Amniotic stem cell (primary cell): ENCODE measurements at places on chromosomes 4 and X.
A peak's percentile ranks its signal among the peaks of the same experiment; 100 is the strongest.

DNA sequence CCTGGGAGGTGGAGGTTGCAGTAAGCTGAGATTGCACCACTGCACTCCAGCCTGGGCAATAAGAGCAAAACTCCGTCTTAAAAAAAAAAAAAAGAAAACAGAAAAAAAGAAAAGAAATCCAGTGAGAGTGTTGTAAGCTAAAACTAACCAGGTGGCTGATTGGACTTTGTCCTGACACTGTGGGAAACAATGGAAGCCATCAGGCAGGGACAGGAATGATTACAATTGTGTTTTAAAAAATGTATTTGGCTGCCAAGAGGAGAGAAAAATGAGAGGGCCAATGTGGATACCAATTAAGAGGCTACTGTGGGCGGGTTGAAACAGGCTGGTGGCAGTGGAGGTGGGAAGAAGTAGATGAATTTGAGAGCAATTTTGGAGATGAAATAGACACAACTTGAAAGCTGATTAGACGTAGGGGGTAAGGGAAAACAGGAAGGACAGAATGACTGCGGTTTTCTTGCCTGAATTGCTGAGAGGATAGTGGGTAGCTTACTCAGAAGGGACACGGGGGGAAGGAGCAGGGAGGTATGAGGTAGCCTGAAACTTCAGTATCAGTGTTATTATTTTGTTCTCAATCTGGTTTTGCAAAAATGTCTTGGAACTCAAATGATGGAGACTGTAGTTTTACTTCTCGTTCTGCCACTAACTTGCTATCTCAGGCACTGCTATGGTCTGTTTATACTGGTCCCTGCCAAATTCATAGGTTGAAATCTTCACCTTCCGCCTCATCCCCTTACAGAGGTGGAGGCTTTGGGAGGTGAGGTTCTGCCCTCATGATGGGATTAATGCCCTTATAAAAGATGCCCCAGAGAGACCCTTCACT, 45.6 kb upstream of the CHRNA9 start:
- no peak for DNase-seq

DNA sequence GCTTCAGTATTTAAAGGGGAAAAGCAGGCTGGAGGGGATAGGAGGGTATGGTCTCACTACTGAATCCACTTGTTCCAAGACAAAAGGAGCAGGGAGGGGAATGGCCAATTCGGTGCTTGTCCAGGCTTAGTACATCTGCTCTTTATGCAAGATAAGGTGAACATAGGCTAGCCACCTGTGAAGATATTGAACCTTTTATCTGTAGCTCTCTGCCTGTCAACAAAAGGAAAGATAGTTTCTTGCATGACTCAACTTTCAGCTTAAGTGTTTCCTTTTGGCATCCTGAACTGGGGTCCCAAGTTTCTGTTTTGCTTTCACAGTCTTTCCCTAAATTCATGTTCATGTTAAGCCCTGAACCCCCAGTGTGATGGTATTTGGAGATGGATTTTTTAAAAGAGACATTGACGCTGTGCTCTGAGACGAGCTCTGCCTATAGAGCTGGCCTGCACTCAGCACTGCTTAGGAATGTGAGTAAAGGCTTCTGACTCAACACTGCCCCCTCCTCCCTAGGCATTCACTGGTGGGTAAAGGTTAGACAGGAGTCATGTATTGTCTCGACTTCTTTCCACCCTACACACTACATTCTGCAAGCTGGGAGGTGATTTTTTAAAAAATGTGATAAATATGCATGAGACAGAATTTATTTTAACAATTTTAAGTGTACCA, 28.2 kb downstream of the FAM149A start:
- DNase-seq = peak; percentile 3

DNA sequence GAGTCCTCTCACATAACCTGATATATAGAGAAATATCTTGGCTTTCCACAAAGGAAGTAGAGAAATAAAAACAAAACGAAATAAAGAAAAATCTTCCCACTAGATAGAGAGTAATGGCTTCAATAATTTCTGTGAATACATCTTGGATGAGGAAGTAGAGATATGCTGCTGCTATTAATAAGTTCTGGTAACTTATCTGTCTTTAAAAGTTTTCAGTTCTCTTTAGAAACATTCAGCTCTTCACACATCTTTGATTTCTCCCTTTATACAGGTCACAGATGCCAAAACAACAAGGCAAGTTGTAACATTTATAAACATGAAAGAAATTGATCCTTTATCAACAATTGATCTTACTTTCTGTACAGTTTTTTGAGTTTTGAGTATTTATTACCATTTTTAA, 615.8 kb downstream of the TRAM1L1 start:
- no peak for DNase-seq

GRCh38 chr4:78059524-78059889, 2.4 kb downstream of the FRAS1 start:
- DNase-seq = peak; percentile 47

GRCh38 chrX:118566359-118566758, 70.7 kb downstream of the DOCK11 start:
- DNase-seq = no peak

- DNase-seq = no peak
Observed at GRCh38 chr4:40264995-40265909, 68.4 kb downstream of the RHOH start.

DNA sequence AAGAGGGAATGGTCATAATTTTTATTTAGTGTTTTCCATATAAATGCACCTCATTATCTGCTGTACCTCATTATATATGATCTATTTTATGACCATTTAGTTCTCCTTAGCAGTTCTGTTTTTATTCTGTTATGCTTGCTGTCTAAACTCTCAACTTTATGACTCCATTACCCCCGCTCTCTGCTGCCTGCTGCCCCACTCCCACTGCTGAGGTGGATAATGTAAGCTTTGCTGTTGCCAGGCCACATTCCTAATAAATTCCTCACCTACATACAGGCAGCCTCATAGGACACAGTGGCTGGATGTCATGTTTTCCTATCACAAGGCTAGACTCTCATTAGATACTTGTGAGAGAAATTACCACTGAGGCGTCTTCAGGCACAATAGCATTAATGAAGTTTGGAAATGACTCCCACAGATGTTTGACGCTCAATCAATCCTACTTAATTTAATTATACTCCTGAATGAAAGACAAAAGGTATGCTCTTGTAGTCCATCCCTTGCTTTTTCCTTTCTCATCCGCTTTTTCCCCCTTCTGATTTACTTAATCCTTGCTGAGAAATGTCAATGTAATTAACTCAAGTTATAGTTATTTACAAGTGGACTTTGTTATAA, 497.5 kb upstream of the IGFBP7 start:
- DNase-seq = no peak

GRCh38 chr4:82373486-82373815, 340 bp downstream of the HNRNPD start:
- no peak for DNase-seq

DNA sequence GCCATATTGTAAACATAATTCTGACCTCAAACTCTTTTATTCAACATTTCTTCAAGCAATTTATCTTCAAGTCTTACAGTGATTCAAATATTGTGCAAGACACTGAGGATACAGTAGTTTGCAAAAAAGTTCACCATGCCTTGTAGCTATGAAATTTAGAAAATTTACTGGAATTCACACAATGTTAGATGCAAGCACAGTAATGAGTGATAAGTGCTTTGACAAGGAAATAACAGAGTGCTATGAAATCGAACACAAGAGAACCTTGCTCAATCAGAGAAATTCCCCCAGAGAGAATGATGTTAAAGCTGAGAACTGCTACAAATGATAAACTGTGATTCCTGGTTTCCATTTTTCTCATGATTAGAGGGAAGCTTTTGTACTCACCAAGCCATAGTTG, 952.9 kb downstream of the FAT4 start:
- no peak for DNase-seq

GRCh38 chr4:101956068-101956825, 165.7 kb downstream of the BANK1 start:
- DNase-seq = no peak

GRCh38 chr4:94558392-94558904, 106.7 kb downstream of the PDLIM5 start:
- no peak for DNase-seq

GRCh38 chrX:119427024-119427794, 28.1 kb downstream of the SLC25A43 start:
- DNase-seq = no peak

- DNase-seq = no peak
Observed at GRCh38 chr4:160493206-160493605, 1390.3 kb downstream of the RAPGEF2 start.

- peak; percentile 27 for DNase-seq
Observed at GRCh38 chr4:170672381-170672965, 582.7 kb upstream of the AADAT start.

GRCh38 chrX:6813836-6814370, 279.0 kb upstream of the VCX3A start:
- no peak for DNase-seq

GRCh38 chr4:57044996-57045395, 65.2 kb downstream of the IGFBP7 start:
- DNase-seq = no peak

- DNase-seq = no peak
Observed at GRCh38 chr4:156858071-156858470, 113.5 kb downstream of the PDGFC start.

DNA sequence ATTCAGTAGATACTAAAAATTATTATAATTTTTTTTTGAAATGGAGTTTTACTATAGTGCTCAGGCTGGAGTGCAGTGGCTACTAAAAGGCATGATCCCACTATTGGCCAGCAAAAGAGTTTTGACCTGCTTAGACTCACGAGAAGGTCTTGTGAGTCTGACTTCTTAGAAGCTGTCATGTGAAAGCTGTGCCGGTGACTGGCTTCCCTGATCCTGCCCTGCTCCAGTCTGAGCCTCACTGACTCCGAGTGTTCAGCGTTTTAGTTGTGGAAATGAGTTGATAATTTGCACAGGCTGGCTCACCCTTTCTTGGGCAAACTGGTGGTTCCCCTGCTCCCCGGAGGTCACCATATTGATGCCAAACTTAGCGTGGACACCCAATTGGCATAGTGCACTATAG, 16.4 kb upstream of the CXCL8 start:
- DNase-seq = no peak

DNA sequence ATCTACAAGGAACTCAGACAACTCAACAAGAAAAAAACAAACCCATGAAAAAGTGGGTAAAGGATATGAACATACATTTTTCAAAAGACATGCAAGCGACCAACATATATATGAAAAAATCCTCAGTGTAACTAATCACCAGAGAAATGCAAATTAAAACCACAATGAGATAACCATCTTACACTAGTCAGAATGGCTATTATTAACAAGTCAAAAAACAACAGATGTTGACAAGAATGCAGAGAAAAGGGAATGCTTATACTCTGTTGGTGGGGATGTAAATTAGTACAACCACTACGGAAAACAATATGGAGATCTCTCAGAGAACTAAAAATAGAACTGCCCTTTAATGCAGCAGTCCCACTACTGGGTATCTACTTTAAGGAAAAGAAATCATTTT, 12.1 kb downstream of the NIPAL1 start:
- DNase-seq = no peak

GRCh38 chr4:174808836-174809235, 20.2 kb downstream of the GLRA3 start:
- DNase-seq = no peak

DNA sequence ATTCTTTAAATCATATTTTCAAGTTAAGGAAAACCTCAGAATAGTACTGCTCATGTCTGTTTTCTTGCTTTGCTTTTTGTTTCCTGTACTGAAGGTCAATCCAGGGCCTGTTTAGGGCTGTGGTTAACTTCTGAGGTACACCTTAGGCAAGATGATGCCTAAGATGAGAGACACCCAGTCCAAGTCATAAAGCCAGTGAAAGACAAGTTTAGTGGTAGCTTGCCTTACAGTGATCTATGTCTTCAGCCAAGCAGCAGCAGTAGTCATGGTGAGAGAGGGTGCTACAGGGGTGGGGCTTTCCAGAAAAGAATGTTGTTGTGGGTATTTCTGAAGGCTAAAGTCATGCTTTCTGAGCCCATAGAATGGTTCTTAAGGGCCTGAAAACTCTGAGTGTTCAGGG, 173.7 kb downstream of the VSIG4 start:
- DNase-seq = no peak

DNA sequence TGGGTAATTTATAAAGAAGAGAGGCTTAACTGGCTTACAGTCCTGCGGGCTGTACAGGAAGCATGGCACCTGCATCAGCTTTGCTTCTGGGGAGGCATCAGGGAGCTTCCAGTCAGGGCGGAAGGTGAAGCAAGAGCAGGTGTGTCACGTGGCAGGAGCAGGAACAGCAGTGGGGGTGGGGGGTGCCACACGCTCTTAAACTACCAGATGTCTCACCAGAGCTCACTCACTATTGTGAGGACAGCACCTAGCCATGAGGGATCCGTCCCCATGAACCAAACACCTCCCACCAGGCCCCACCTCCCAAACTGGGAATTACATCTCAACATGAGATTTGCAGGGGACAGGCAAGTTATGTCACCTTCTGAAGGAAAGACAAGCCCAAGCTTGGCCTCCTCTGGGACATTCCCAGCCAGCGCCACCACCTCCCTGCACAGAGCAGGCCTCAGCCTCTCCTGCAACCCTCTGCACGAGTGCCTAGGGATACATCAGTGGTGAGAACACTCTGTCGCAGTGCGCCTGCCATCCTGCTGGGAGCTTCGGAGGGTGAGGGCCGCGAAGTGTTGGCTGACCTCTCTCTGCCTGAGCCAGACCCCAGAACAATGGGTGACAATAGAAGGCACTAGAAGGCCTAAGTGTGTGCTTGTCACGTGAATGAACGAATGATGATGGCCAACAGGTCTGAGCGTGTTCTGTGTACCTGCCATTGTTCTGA, 244.3 kb downstream of the EVC2 start:
- no peak for DNase-seq

DNA sequence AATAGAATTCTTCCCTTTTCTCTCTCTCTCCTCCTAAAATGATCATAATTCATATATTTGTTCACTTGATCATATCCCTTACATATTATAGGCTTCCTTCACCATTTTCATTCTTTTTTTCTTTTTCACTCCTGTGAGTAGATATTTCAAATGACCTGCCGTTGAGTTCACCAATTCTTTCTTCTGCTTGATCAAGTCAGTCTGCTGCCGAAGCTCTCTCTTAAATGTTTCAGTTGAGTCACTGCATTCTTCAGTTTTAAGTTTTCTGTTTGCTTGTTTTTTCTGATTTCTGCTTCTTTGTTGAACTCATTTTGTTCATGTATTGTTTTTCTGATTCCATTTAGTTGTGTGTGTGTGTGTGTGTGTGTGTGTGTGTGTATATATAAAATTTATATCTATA, 354.3 kb downstream of the GPAT3 start:
- no peak for DNase-seq

DNA sequence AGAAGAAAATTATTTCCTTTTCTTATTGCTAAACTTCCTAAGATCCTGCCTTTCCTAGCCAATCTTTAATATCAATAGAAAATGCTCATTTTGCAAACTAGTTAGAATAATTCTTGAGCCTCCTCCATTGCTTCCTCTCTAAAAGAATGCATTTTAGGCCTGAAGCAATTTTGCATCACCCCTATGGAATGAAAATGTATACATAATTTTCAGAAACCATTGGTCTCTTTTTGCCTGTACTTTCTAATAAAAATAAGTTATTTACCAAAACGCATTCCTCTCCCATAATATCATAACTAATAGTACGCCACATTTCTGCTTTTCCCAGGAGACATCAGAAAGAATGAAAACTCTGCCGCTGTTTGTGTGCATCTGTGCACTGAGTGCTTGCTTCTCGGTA, 1.7 kb downstream of the MUC7 start:
- peak; percentile 1 for DNase-seq
